Sigmoid colon (tissue), 7 donors: ENCODE measurements at places on chromosomes 7 and 10. TPM values are rescaled to one million over a fixed set of nuclear protein-coding genes. Genes with fewer than 3 reads are reported as not detected.

GRCh38 chr10:1155791-1156615 lies 99.8 kb downstream of the WDR37 start:
- peak; percentile 45 for DNase-seq

GRCh38 chr7:38463277-38464225 lies 167.6 kb downstream of the AMPH start:
- DNase-seq = peak; percentile 73

The ADAP1 gene
- 15.3 TPM for total RNA-seq

DNA sequence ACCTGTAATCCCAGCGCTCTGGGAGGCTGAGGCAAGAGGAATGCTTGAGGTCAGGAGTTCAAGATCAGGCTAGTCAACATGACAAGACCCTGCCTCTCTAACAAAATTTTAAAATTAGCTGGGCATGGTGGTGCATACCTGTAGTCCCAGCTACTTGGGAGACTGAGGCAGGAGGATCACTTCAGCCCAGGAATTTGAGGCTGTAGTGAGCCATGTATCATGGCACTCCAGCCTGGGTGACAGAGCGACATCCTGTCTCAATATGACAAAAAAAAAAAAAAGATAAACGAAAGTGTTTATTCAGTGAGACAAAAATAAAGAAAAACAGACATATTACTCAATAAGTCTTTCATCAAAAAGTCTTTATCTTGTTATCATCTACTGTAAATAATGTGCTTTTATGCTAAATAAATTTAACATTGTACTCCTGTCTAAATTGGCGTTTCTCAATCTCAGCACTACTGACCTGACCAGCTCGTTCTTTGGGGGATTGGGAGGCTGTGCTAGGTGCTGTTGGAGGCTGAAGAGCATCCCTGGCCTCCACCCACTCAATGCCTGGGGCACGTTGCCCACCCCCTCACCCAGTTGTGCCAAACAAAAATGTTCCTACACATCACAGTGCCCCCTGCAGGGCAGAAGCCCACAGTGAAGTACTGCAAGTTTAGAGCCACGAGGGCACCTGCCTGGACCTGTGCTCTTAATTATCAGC lies 57.7 kb downstream of the NCAPG2 start:
- no peak for DNase-seq

DNA sequence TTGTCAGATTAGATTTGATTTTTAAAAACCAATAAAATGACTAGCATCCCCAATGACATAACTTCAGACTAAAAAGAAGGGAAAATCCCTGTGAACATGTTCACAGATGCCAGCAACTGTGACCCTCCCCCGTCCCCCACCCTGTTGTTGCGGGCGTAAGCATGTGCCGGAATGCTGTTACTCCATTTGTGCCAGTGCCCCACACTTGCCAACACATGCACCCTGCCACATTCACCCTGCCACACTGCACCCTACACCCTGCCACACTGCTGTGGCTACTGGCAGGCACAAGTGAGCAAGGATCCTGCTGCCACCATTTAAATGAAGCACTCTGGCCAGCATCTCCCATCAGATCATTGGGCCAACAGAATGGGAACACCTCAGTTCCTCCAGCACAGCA lies 540.2 kb downstream of the GRID1 start:
- no peak for DNase-seq

DNA sequence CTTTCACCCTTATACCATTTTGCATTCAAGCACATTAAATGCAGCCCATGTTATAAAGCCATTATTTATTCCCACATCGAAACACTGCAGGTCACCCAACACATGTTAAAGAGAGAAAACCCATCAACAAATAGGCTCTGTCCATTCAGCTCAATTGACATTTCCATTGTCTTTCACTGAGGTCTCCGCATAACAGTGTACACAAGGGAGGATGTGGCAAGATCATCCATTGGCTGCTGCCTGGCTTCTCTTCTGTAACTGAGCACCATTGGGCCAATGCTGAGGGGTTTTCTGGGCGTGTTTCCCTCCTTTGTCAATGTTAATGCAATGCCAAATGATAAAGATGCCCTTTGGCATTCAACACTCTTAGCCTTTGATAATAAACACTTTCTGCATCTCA lies 278.1 kb upstream of the SP4 start:
- DNase-seq = no peak

DNA sequence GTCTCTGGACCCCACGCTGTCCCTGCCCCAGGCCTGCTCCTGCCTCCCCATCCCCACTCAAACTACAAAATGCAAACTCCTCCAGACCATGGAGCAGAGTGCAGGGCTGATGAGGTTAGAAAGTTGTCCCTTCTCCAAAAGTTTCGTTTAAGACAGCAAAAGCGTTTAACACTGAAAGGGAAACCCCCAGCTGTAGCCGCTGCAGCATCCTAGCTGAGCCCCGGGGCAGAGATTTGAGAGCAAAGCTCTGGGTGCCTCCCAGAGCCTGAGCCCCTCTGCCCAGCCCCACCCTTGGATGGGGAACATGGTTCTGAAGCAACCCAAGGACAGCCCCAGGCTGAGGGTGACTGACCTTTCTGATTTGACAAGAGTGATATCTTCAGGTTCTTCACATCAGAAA lies 52.8 kb upstream of the ENO4 start:
- no peak for DNase-seq

DNA sequence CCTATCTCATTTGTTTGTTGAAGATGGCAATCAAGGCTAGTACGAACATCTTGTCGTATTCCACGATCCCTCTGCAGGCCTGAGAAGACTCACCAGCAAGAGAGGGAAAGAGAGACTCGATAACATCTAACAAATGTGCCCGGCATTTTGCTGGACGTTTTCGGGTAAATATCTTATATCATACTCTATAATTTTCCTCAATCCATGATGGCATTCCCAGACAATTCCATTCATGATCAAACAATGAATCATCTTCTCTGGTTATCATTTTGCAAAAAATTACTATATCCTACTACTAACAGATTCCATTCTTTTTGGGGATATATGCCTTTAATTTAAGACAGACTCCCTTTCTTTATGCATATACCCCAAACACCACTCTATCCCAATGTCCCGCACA lies 118.1 kb downstream of the TYW1B start:
- DNase-seq = no peak
